ENCODE measurements at places on chromosomes 3 and 15. TPM values are rescaled to one million over a fixed set of nuclear protein-coding genes. Genes with fewer than 3 reads are reported as not detected.

The HES1 gene
- total RNA-seq = 191 TPM

The LRTM1 gene
- total RNA-seq = not detected

The UNC45A gene
- total RNA-seq = 62.1 TPM

The ZDHHC3 gene
- 83.5 TPM for total RNA-seq

The ABCC5 gene
- total RNA-seq = 67.5 TPM

DNA sequence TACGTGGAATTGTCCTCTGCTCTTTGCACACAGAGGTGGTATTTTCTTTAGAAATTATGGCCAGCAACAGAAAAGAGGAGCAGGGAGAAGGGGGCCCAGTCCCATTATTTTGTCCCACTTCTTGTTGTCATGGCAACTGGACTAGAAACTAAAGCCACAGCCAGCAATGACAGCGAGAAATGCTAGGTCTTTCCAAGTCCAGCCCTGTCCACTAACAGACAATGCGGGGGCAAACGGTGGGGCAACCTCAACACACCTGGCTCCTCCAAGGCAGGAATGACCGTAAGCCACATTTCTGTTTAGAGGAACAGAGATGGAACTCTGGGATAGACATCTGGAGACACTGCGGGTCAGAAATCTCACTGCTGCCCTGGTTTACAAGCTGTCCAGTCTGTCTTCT, 107.3 kb downstream of the RFTN1 start:
- no peak for DNase-seq

- DNase-seq = no peak
Observed at GRCh38 chr3:128568602-128569490, 75.8 kb upstream of the GATA2 start.

DNA sequence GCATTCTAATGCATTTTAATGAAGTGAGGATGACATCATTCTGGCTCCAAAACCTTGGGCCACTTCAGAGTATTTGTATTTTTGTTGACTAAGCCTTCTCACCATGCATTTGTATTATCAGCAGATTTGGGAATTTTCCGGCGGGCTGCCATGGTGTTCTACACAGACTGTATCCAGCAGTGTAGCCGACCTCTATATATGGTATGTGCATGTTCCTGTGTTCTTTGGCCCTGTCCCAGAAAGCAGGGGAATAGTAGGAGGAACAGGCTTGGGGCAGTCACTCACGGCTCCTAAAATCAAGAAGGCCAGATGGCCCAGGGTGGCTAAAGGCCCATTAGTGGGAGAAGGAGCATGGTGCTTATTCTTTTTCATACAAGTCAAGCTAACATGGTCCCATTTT, 80.5 kb downstream of the USF3 start:
- DNase-seq = no peak

DNA sequence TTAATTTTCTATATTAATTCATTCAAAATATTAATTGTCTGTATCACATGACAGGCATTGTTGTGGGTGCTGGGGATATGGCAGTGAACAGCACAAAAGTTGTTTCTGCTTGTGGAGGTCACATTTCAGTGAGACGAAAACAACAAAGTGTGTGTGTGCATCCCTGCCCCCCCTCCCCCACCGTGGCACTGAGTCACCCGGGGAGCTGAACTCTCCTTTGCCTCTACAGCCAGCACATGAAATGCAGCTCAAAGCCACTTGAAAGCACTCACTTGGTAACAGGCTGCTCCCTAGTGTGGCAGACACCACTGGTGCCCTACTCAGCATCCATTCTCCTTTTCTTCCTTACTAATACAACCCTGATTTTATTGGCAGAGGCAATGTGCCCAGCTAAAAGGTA, 16.9 kb upstream of the SCAMP5 start:
- DNase-seq = no peak

DNA sequence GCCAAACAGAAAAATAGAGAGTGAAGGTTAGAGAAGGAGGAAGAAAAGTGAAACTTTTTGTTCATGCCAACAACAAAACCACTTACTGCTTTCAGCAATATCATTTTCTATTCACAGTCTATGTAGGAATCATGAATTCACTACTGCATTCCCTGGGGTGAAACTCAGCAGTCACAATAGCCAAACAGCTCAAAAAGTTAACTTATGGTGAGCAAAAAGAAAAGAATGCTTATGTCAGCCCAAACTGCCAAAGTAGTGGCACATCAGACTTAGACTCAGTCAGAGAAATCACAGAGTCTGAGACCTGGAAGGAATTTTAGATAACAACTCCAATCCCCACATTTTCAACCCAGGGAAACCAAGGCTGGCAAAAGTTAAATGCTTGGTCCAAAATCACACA, 238.7 kb upstream of the TMCO5A start:
- no peak for DNase-seq

DNA sequence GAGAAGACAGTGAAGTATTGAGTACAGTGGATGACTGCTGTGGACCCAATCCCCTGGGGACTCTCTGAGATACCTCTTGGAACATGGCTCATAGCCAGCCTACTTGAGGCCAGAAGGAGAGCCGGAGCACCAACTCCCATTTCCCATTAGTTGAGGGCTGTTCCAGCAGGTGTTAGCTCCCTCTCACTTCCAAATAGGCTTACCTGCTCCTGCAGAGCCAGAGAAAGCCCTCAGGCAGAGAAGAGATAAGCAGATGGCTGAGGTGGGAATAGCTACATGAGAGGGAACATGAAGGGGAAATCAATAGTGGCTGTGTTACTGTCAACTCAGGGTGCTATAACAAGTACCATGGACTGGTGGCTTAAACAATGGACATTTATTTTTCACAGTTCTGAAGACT, 4.6 kb upstream of the CCK start:
- no peak for DNase-seq

DNA sequence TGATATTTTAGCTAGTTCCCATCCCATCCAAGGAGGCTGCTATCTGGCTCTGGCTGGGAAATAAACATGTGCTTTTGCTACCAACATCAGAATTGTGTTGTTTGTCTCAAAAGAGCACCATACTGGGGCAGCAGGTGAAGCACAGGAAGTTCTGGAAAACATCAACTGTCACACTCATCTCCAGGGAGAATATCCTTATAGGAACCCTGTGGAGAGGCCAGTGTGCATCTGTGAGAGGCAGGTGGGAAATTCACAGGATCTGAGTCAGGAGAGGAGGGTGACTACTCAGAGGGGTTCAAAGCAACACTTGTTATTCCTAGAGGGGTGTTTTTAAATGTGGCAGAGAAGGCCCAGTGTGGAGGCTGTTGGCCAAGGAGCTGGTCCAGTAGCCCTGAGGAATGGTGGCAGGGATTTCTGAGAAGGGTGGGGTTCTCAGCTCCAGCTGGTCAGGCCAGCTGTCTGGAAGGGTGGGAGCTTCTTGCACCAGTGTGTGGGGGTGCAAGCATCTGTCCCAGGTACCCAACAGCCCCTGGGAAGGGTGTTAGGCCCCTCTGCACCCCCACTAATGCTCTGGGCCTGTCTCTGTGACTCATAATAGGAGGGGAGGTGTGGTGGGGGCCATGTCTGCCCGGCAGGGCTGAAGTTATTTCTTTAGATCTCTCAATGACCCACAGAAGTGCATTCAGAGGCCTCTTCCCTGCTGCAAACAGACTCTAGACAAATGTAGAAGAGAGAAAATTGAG, 28.7 kb downstream of the RPSA start:
- DNase-seq = no peak

DNA sequence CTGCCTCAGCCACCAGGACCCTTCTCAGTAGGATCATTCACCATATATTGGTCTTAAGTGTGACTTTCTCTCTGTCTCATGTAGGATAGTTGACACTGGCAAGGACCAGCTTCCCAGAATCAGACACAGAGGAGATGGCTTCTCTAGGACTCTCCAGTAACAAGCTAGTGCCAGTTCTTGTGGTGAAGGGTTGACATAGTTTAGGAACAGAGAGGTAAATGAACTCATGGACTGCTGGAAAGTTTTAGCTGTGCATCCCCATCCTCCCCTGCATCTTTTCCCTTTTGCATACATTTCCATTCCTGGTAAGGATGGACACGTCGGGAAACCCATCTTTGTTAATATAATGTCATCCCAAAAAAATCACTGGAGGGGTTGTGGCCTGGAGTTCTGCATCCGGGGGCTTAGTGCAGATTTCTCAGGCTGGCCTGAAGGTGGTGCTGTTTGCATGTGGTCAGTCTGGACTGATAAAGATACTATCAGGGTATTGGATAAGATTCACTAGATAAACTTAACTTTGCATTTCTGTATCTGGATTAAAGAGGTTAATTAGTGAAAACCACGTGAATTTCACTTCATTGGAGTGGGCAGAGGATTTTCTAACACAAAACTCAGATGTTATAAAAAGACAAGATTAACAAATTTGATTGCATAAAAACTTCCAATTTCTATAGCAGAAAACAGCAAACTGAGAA, 110.8 kb downstream of the TBC1D2B start:
- no peak for DNase-seq

DNA sequence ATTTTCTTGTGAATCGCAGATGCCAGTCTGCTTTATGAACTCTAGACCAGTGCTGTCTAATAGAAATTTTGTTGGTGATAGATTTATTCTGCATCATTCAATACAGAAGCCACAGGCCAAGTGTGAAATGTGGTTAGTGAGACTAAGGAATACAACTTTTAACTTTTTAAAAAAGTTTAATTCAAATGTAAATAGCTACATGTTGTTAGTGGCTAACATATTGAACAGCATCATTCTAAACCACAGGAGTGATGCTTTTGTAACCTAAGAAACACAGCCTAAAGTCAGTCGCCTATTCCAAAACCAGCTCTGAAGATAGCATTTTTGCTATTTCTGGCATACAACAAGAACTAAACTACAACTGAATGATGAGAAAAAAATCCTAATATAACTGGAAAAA, 164.8 kb upstream of the CBLB start:
- DNase-seq = no peak

- DNase-seq = no peak
Observed at GRCh38 chr15:29278436-29279105, 8.9 kb upstream of the NSMCE3 start.

- no peak for DNase-seq
Observed at GRCh38 chr3:105413343-105413887, 46.7 kb downstream of the ALCAM start.

DNA sequence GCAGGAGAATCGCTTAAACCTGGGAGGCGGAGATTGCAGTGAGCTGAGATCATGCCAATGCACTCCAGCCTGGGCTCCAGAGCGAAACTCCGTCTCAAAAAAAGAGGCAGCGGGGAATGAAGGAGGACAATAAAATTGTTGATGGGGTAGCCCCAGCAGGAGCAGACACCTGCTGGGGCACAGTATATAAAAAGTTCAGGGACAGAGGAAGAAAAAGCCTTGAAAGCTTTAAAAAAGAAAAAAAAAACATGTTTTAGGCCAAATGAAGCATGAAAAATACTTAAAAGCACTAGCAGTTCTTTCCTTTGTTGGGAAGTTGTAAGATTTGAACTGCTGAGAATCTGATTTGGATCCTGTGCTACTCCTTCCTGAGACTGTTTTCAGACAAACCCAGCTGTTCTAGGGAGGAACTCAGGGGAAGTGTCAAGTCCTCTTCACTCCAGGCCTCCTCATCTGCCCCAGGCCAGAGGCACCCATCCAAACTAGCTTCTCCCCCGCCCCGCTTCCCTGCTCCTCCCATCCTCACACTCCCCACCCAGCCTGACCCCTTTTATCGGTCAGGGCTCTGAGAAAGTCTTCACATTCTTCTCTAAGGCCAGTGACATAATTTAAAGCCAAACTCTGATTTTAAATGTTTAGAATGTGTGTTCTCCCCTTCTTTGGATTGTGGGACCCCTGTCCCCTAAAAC, 4.9 kb downstream of the IL17RD start:
- no peak for DNase-seq

DNA sequence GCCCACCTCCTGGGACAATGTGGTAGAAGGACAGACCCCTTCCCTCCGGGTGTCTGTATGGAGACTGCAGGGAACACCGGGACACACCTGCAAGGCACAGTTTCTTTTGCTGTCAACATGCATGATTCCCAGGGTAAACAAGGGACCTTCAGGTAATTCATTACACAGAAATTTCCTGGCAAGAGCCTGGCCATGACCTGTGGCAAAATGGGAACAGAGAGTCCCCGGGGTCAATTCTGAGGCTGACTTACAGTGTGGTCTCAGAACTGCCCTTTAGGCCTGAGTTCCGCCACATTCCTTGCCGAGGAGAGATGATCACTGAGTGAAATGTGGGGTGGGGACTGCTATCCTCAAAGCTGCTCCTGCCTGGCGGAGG, 6.3 kb downstream of the STARD5 start:
- no peak for DNase-seq

DNA sequence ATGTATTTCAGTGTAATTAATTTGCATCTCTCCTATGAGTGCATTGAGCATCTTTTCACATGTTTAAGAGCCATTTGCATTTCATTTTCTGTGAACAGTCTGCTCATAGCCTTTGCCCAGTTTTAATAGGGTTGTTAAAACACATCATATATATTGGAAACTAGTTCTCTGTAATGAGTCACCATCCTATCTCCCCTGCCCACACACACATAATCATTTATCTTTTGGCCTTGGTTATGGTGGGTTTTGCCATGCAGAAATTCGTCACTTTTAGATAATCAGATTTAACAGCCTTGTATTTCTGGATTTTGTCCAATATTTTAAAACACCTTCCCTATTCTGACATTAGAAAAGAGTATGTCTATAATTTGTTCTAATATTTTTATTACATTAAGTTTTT, 11.9 kb upstream of the CHRM5 start:
- DNase-seq = no peak

GRCh38 chr3:81095956-81096355, 665.5 kb downstream of the GBE1 start:
- DNase-seq = no peak

GRCh38 chr3:11718637-11719405, 75.1 kb upstream of the VGLL4 start:
- no peak for DNase-seq

DNA sequence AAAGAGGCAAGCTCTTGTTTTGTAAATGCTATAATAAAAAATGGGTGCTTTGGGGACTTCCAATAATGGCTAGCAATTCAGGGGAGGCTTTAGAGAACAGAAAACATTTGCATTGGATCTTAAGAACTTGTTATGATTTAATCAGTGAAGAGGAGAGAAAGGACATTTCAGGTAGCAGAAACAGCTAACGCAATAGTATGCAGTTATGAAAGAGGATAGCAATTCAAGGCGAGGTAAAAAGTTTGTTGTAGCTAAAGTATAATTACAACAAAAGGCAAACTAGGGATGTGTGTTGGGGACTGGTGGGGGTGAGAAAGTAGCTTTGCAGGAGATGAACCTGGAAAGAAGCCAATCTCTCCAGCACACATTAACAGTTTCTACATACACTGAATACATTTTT, 558.7 kb upstream of the SEMA6D start:
- no peak for DNase-seq

GRCh38 chr15:101381671-101382212, 86.7 kb upstream of the SNRPA1 start:
- no peak for DNase-seq

DNA sequence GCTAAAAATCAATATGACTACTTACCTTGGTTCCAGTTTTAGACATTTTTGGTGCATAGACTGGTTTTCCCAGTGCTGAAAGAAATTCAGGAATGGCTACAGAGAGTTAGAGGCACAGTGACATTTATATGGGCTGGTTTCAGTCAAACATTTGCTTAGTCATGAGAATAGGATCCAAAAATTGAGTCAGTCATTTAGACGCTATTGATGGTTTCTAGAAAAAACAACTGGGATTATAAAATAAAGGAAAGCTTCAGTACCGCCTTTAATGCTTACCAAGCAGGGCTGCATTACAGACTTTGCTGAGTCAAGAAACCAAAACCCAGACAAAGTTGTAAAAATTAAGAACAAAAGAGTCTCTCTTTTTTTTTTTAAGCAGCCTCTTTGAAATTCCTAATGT, at the start of gene CRYGS:
Gene CRYGS (minus strand): TSS at position 100 of the 400 bp plus-strand sequence. CDS start 54 bp downstream, at position 46.
- DNase-seq = no peak

- DNase-seq = no peak
Observed at GRCh38 chr3:100761951-100762350, 52.7 kb downstream of the TFG start.

- DNase-seq = no peak
Observed at GRCh38 chr3:140540262-140540661, 137.6 kb upstream of the TRIM42 start.

Measured in vagina (tissue), 2 donors.